Prostate gland (tissue), 2 donors: ENCODE measurements at places on chromosomes 2 and 18. TPM values are rescaled to one million over a fixed set of nuclear protein-coding genes. Genes with fewer than 3 reads are reported as not detected.

Gene SLC14A1
- total RNA-seq = 139 TPM

Gene ABHD1
- 4.1 TPM for total RNA-seq

- DNase-seq = peak; percentile 67
- H3K4me1 ChIP-seq = peaks cover 4% of the 10 kb centered on the region
- peak overlapping the region; percentile 94 for H3K27ac ChIP-seq
- H3K4me3 ChIP-seq = peak overlapping the region; percentile 44
- H3K27me3 ChIP-seq = no peaks in the 10 kb centered on the region
- H3K36me3 ChIP-seq = no peaks in the 10 kb centered on the region
Measured at GRCh38 chr2:218367415-218368149, 10.9 kb downstream of the CATIP start.

Gene CNDP1
- not detected for total RNA-seq

DNA sequence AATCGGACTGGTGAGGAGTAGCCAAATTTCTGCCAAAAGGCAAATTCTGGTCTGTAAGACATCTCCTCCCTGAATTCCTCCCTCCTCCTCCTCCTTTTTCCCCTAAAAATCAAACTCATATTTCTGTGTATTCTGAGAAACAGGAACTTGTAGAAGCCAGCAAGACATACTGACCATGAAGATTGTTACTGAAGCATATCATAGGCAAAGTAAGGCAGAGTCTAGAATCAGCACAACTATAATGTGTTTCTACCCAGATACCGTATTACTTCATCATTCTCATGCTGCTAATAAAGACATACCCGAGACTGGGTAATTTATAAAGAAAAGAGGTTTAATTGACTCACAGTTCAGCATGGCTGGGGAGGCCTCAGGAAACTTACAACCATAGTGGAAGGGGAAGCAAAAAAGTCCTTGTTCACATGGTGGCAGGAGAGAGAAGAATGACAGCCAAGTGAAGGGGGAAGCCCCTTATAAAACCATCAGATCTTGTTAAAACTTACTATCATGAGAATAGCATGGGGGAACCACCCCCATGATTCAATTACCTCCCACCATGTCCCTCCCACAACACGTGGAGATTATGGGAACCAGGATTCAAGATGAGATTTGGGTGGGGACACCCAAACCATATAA lies 24.9 kb upstream of the EPC2 start:
- no peaks in the 10 kb centered on the region for H3K4me1 ChIP-seq
- no peak overlapping the region for H3K4me3 ChIP-seq
- no peaks in the 10 kb centered on the region for H3K36me3 ChIP-seq
- H3K27me3 ChIP-seq = no peaks in the 10 kb centered on the region

DNA sequence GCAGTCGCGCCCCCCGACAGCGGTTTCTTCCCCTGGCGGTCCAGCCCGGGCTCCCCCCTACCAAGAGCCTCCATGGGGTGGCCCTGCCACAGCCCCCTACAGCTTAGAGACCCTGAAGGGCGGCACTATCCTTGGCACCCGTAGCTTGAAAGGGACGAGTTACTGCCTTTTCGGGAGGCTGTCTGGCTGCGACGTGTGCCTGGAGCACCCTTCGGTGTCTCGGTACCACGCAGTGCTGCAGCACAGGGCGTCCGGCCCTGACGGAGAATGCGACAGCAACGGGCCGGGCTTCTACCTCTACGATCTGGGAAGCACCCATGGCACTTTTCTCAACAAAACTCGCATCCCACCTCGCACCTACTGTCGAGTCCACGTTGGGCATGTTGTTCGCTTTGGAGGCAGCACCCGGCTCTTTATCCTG lies 475 bp downstream of the SLC4A1AP start:
- no peak for DNase-seq
- peaks cover 6% of the 10 kb centered on the region for H3K4me1 ChIP-seq
- peak overlapping the region; percentile 86 for H3K27ac ChIP-seq
- H3K36me3 ChIP-seq = peaks cover 6% of the 10 kb centered on the region
- peak overlapping the region; percentile 90 for H3K4me3 ChIP-seq
- no peaks in the 10 kb centered on the region for H3K27me3 ChIP-seq

DNA sequence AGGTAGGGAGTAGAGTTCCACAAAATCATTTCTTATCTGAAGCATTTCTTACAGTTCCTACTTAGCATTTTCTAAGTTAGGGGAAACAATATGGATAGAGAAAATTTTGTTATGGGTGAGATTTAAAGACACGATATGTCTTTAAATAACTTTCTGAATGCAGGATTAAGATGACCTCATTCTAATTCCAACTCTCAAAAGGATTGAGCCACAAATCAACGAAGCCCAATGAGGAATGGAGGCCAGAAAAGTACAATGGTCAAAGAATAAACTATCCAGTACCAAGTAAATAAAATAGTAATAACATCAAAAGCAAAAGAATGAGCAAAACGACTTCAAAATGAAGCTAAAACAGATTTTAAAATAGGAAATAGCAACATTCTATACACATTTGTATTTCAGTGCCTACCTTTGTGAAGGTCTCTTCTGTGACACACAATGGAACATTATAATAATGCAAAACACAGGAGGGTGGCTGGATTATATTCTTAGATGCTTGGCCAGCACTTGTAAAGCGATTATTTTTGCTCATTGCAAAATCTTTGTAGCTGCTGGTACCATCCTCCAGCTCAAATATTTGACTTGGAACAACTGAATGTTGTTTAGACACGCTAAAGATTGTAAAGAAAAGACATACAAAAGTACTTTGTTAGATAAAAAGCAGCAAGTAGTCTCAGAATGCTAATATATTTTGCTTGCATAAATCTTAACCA lies 33.8 kb downstream of the HNRNPLL start:
- H3K4me3 ChIP-seq = no peak overlapping the region
- peaks cover 3% of the 10 kb centered on the region for H3K4me1 ChIP-seq
- H3K36me3 ChIP-seq = no peaks in the 10 kb centered on the region

GRCh38 chr18:59742325-59743111 lies 45.3 kb upstream of the CCBE1 start:
- H3K4me1 ChIP-seq = no peaks in the 10 kb centered on the region
- H3K27ac ChIP-seq = no peak overlapping the region
- DNase-seq = no peak
- no peaks in the 10 kb centered on the region for H3K27me3 ChIP-seq
- H3K36me3 ChIP-seq = no peaks in the 10 kb centered on the region

Gene SLC19A3
- 1.3 TPM for total RNA-seq

GRCh38 chr2:99682275-99683060 lies 192.7 kb upstream of the REV1 start:
- no peaks in the 10 kb centered on the region for H3K36me3 ChIP-seq
- H3K27me3 ChIP-seq = no peaks in the 10 kb centered on the region
- DNase-seq = no peak
- no peak overlapping the region for H3K27ac ChIP-seq
- H3K4me1 ChIP-seq = no peaks in the 10 kb centered on the region

Gene HTR2B
- not detected for total RNA-seq

DNA sequence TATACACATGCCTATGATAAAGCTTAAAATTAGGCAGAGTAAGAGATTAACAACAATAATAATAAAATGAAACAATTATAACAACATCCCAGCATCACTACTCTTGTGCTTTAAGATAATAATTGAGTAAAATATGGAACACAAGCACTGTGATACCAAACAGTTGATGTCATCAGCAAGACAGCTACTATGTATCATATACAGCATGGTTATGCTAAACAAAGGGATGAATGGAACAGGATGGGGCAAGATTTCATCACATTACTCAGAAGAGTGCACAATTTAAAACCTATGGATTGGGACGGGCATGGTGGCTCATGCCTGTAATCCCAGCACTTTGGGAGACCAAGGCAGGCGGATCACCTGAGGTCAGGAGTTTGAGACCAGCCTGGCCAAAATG lies 1221.0 kb downstream of the SUCLG1 start:
- no peak overlapping the region for H3K4me3 ChIP-seq
- H3K27ac ChIP-seq = no peak overlapping the region
- H3K4me1 ChIP-seq = no peaks in the 10 kb centered on the region
- no peak for DNase-seq
- H3K27me3 ChIP-seq = no peaks in the 10 kb centered on the region

- H3K4me1 ChIP-seq = no peaks in the 10 kb centered on the region
- DNase-seq = no peak
- H3K27ac ChIP-seq = no peak overlapping the region
- no peaks in the 10 kb centered on the region for H3K36me3 ChIP-seq
- H3K4me3 ChIP-seq = no peak overlapping the region
- no peaks in the 10 kb centered on the region for H3K27me3 ChIP-seq
Measured at GRCh38 chr2:71962350-71962749, 185.3 kb downstream of the CYP26B1 start.

- no peaks in the 10 kb centered on the region for H3K36me3 ChIP-seq
- no peaks in the 10 kb centered on the region for H3K4me1 ChIP-seq
- DNase-seq = no peak
- no peak overlapping the region for H3K4me3 ChIP-seq
- no peak overlapping the region for H3K27ac ChIP-seq
Measured at GRCh38 chr2:206859330-206859739, 80.0 kb upstream of the CPO start.

DNA sequence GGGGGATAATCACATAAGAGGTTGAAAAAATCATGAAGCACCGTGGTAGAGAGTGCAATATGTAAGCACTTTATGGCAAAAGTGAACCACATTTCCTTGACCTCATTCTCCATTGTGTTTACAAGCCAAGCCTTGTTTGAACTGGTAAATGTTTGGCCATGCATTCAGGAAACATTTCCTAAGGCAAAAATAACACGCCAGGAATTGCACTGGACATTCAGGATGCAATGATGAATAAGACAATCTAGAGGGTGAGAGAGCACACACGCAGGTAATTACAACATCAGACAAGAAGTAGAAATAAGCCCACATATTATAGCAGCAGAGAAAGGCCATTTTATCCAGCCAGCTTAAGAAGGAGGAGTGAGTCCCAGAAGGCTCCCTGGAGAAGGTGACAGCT lies 218.0 kb upstream of the OSR1 start:
- H3K27me3 ChIP-seq = no peaks in the 10 kb centered on the region
- H3K36me3 ChIP-seq = no peaks in the 10 kb centered on the region
- no peak overlapping the region for H3K4me3 ChIP-seq
- no peak overlapping the region for H3K27ac ChIP-seq

DNA sequence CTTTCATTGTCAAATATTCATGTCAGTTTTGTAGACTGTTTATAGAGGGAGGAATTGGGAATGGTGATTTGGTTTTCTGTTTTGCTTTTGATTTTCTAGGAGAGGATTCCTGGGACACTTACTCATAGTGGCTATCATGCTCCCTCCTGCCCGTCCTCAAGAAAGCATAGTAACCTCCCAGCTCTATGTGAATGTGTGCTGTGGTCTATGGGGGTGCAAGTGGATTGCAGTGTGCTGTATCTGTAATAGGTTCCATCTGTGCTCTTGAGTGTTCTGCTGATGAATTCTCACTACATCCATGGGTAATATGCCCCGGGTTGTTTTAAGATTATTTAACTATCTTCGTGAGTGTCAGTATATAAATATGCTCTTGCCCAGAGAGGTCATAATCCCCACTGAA lies 811.3 kb downstream of the CNTNAP5 start:
- no peaks in the 10 kb centered on the region for H3K36me3 ChIP-seq
- H3K4me1 ChIP-seq = no peaks in the 10 kb centered on the region
- no peak overlapping the region for H3K4me3 ChIP-seq
- DNase-seq = no peak
- no peaks in the 10 kb centered on the region for H3K27me3 ChIP-seq
- H3K27ac ChIP-seq = no peak overlapping the region

- DNase-seq = no peak
- no peaks in the 10 kb centered on the region for H3K27me3 ChIP-seq
- H3K27ac ChIP-seq = no peak overlapping the region
- H3K4me3 ChIP-seq = no peak overlapping the region
- H3K36me3 ChIP-seq = no peaks in the 10 kb centered on the region
Measured at GRCh38 chr2:110979471-110980338, 141.0 kb upstream of the BCL2L11 start.

DNA sequence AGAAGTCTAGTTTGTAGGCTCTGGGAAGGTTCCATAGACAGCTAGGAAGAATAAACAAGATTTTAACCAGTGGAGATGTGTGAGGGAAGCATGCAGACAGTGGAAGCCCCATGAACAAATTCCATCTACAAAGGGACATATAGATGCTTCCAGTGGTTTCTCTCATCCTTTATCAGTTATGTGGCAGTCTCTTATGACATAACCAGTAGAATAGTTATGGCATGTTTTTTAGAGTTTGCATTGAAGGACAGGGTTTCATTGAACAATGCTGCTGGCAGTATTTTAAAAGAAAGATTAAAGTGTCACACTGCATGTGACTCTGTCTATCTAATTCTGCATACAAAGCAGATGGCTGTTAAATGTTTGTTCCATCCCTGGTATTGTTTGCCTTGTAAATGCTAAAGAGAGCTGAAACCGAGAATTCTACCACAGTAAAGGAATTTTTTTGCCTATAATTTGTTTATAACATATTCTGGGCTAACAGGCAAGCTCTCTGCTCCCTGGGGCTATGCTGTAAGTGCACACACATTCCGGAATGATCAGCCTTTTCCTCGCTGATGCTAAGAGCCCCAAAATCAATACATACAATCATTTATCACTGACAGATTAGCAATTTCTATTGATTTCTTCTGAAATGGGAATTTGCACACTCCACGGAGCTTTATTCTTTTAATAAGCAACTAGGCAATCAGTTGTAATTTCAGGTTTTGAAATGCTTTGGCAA lies 76.8 kb upstream of the PELI1 start:
- no peaks in the 10 kb centered on the region for H3K4me1 ChIP-seq
- no peak for DNase-seq
- no peaks in the 10 kb centered on the region for H3K27me3 ChIP-seq
- no peaks in the 10 kb centered on the region for H3K36me3 ChIP-seq
- no peak overlapping the region for H3K4me3 ChIP-seq

DNA sequence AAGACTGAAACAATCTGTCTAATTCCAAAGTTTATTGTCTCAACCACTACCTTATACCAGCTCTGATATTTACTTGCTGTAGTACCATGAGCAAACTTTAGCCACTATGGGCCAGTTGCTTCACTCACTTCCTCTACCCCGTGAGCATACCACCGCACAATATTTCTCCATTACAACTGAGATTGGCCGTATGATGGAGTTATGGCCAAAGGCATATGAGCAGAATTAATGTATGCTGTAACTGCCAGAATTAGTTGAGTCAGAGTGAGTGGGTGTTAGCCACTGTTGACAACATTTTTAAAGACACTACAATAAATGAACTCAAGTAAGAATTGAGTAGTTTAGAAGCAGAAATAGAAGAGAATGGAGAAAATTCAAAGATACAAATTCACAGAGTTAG lies 69.7 kb downstream of the LRATD1 start:
- H3K27me3 ChIP-seq = no peaks in the 10 kb centered on the region
- no peaks in the 10 kb centered on the region for H3K36me3 ChIP-seq
- H3K4me3 ChIP-seq = no peak overlapping the region
